Tongue (tissue), 3 donors: ENCODE measurements at places on chromosomes 6 and 20. TPM values are rescaled to one million over a fixed set of nuclear protein-coding genes. Genes with fewer than 3 reads are reported as not detected.

The OR2H2 gene
- not detected for total RNA-seq

The PLAGL1 gene
- 214 TPM for total RNA-seq

The SLC17A1 gene
- not detected for total RNA-seq

The CGAS gene
- total RNA-seq: 8.4 TPM

The GNAS-AS1 gene
- total RNA-seq: 2.5 TPM

The C6orf163 gene
- 2.7 TPM for total RNA-seq

The DEFB132 gene
- total RNA-seq: not detected

The GRM4 gene
- 0.51 TPM for total RNA-seq

The CST3 gene
- 229 TPM for total RNA-seq

The BAK1 gene
- total RNA-seq: 15.7 TPM

The PDE7B gene
- total RNA-seq: 14.6 TPM

The RHAG gene
- 3.0 TPM for total RNA-seq

The HLA-G gene
- not detected for total RNA-seq

The RBPJL gene
- not detected for total RNA-seq

The AIF1 gene
- total RNA-seq: 10.9 TPM

The HLA-DRB5 gene
- 0.31 TPM for total RNA-seq

The NNAT gene
- total RNA-seq: 24.1 TPM

The OPRM1 gene
- 0.92 TPM for total RNA-seq

The MYH7B gene
- 6.1 TPM for total RNA-seq

The SLC22A2 gene
- 0.62 TPM for total RNA-seq

The NDUFAF4 gene
- 31.0 TPM for total RNA-seq

The RNF39 gene
- total RNA-seq: 1.8 TPM

The AGER gene
- total RNA-seq: 4.8 TPM

The GNL1 gene
- 40.2 TPM for total RNA-seq

The OOEP gene
- not detected for total RNA-seq

The ZNF831 gene
- 0.41 TPM for total RNA-seq

The ZBTB46 gene
- 28.6 TPM for total RNA-seq

The HEY2 gene
- 2.4 TPM for total RNA-seq

The TFAP2A gene
- 6.7 TPM for total RNA-seq

The PLTP gene
- total RNA-seq: 14.0 TPM

The SLC52A3 gene
- total RNA-seq: 0.82 TPM

The SLC17A2 gene
- total RNA-seq: not detected

The CST4 gene
- not detected for total RNA-seq

The MYMX gene
- total RNA-seq: 9.1 TPM

The CCM2L gene
- 9.7 TPM for total RNA-seq

The SIRPB2 gene
- 0.51 TPM for total RNA-seq

The CTAGE9 gene
- total RNA-seq: not detected

The EYS gene
- total RNA-seq: 1.0 TPM

The LY6G6D gene
- not detected for total RNA-seq

The TRIM39 gene
- total RNA-seq: 7.4 TPM

The TBX18 gene
- 18.1 TPM for total RNA-seq

The SIRPD gene
- total RNA-seq: not detected

The ZBTB12 gene
- total RNA-seq: 5.7 TPM

The C2 gene
- total RNA-seq: 0.51 TPM

The PRDM1 gene
- 15.5 TPM for total RNA-seq

The HLA-DQA2 gene
- 0.31 TPM for total RNA-seq

The NKAIN4 gene
- 10.4 TPM for total RNA-seq

The CRISP3 gene
- total RNA-seq: 100 TPM

The FAM50B gene
- 10.9 TPM for total RNA-seq

The MTCH1 gene
- total RNA-seq: 157 TPM

The ESR1 gene
- 0.72 TPM for total RNA-seq

The PSMA7 gene
- 248 TPM for total RNA-seq

The DYNLT2 gene
- 5.7 TPM for total RNA-seq

The ZNF76 gene
- 19.6 TPM for total RNA-seq

The NR2E1 gene
- not detected for total RNA-seq

The MOXD1 gene
- 17.6 TPM for total RNA-seq

The DLK2 gene
- total RNA-seq: 5.2 TPM

The POU3F2 gene
- total RNA-seq: 0.41 TPM

The CENPW gene
- total RNA-seq: 3.8 TPM
